ENCODE measurements at places on chromosomes 11 and 22. TPM values are rescaled to one million over a fixed set of nuclear protein-coding genes. Genes with fewer than 3 reads are reported as not detected.

DNA sequence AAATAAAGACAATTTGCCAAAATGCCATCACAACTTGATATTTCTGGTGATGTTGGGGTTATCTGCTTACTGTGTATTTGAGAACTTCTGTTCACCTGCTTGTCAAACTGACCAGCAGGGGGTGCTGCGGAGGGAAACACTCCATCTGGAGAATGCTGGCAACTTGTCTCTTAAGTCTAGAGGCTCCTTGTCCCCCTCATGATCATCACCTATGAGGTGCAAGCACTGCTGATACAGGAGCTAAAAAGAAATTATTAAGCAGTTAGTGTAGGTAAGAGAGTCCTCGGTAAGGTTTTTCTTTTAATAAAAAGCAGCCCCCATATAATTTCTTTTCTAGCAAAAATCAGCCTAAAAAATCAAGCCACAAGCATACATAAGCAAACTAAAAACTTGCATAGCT, 32.7 kb upstream of the GLYATL1B start:
- peak; percentile 28 for DNase-seq

DNA sequence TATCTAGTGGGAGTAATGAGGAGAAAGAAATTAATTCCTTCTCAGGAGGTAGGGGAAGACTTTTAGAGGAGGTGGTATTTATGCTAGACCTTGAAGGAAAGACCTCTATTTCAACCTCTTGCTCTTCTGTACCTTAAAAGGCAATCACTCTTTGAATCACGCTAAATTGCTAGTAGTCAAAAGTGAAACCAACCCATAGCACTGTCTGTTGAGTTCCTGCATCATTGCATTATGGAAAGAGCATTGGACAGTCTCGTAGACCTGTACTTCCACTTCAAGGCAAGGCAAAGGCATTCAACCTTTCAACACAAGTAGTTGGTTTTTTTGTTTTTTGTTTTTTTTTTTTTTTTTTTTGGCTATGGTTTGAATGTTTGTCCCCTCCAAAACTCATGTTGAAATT, 770.4 kb downstream of the ETS1 start:
- no peak for DNase-seq

DNA sequence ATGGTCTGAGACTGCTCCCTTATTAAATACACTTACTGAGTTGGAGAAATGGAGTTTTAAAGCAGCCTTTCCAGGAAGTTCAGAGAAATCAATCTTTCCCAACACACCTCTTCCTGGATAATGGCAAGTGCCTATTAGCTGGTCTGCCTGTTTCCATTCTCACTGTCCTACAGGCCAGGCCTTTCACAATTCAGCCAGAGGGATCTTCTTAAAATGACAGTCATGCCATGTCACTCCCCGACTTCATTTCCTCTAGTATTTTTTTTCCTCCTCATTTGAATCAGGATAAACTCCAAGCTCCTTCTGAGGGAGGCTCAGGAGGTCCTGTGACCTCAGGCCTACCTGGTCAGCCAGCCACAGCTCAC, 62.6 kb downstream of the FDX1 start:
- no peak for DNase-seq

GRCh38 chr11:96132437-96132836, 208.5 kb upstream of the MTMR2 start:
- no peak for DNase-seq

DNA sequence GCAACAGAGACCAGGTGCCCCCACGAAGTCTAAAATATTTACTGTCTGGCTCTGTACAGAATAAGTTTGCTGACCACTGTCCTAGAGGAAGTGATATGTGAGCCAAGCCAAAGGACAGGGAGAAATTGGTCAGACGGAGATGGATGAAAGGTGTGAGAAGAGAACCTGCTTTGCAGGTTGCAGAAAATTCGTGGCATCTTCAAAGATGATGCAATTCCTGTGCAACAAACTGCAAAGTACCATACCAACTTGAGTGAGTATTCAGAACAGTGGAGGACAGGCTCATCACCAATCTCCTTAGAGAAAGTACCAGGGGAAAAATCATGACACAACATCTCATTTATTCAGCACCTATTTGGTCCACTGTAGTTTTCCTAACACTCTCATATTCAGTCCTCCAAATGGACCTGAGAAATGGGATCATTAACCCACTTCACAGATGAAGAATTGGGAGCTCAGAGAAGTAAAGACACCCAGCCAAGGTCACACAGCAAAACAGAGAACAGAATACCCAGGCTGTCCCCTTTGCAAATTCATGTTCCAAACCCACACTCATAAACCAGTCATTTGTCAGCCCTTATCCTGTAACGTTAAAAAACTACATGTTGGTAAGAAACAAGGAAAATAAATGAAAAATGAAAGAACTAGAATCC, 536.8 kb downstream of the MIAT start:
- DNase-seq, result no peak

- DNase-seq, result no peak
These were observed 56.6 kb downstream of the FBXO7 start for GRCh38 chr22:32531228-32531627.

The NPAS4 gene
- 2.4 TPM for total RNA-seq
